ENCODE measurements at places on chromosomes 2 and 18.

GRCh38 chr18:25089470-25089869, 262.5 kb downstream of the ZNF521 start:
- DNase-seq: no peak

DNA sequence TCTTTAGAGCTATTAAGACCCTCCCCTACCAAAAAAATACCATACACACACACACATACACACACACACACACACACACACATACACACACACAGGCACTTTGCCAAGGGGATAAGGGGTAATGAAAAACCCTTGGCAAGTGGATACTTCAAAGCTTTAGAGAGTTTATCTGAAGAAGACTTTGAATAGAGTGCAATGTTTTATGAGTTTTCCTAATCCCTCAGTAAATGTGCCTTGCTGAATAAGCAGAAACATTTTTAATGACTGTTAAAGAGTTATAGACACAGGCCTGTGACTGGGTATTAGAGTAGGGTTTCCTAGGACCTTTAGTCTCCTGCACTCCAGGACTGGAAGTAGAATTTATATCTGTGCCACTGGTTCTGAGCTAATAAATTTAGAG, 75.5 kb upstream of the CTAGE1 start:
- no peak for DNase-seq

DNA sequence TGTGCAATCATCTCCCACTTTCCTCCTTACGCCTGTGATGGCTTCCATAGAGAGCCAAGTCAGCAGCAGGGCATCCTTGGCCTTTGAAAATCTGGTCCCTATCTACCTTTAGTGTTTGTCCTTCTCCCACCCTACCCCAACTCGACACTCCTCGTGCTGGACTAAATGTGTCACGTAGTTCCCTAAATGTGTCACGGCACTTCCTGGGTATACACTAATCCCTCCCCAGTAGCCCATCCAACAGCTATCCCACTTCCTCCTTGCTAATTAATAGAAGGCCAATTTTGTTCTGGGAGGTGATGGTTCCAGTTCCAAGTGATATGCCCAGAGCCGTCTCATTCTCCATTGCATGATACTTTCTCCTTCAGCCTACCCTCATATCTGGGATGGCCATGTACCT, 36.5 kb upstream of the ZFP36L2 start:
- DNase-seq: no peak

DNA sequence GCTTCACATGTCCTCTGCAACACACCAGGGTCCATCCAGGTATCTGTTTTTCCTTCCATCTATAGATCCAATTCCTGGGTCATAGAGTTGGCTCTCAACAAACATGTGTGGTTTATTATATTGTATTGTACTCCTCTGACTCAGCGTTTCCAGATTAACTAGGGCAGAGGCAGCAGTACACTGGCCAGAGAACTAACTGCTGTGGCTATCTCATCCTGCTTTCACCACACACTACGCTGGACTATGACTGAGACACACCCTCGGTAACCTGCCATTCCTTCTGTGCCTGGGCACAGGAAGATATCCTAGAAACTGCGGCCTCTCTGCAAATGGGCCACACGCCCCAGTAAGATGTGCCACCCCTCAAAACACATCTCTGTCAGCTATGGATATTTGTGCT, 159.8 kb upstream of the STK17B start:
- no peak for DNase-seq

DNA sequence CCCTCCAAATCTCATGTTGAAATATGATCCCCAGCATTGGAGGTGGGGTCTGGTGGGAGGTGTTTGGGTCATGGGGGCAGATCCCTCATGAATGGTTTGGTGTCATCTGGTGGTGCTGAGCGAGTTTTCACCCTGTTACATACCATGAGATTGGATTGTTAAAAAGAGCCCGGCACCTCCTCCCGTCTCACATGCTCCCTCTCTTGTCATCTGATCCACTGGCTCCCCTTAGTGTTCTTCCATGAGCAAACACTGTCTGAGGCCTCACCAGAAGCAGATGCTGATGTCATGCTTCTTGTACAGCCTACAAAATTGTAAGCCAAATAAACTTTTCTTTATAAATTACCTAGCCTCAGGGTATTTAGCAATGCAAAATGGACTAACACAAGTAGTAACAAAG, 405.0 kb upstream of the SLC39A10 start:
- DNase-seq: no peak

DNA sequence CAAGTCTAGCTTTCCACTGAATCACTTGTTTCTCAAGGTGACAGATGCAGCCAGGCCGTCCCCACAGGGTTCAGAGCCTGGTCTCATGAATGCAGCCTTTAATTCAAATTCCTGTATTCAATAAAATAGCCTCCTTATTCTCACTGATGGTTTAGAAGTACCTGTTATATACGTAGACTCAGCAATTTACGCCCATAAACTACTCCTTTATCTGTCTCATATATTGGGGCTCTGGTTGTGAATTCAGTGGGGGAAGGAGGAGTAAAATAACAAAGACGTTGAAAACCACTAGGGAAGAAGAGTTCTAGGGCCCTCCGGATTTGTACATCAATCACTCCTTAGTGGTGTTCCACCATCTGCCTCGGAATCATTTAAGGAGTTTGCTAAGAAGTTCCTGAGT, 1.7 kb downstream of the OBSL1 start:
- DNase-seq: no peak

GRCh38 chr18:52183107-52183506, 156.9 kb upstream of the DCC start:
- DNase-seq: no peak

All from NCI-H1930 (cell line).